ENCODE measurements at places on chromosomes 2 and 18.

DNA sequence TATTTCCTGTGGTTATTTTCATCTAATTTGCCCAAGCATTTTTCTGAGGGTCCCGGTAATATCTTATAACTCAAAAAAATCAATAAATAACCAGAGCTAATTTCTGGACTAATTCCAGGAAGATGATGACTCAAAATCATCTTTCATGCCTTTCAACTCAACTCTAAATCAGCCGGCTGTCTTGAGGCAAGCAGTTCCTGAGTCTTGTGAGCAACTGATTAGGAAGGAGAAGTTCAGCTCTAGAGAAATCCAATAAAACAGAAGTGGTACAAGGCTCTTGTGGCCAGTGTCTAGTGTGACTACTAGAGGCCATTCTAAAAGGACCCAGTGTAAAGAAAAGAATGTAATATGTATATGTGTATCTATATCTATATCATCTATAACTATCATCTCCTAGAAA, 890.4 kb downstream of the TRIB2 start:
- DNase-seq = no peak

DNA sequence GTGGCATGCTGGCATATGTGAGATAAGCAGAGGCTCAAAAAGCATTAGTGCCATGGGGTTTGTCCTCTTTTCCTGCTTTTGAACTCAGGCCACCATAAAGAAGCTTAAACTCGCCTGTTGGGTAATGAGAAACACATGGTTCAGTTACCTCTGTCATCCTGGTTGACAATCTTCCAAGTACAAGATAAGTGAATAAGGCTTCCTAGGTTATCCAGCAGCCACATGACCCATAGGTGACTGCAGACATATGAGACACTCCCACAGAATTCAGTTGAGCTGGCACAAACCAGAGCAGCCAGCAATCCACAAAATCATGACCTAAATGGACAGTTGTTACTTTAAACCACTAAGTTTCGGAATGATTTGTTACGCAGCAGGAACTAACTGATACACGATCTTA, 97.3 kb downstream of the TACR1 start:
- DNase-seq = no peak

- DNase-seq = no peak
Observed at GRCh38 chr2:72544554-72544953, 281.3 kb downstream of the EXOC6B start.

DNA sequence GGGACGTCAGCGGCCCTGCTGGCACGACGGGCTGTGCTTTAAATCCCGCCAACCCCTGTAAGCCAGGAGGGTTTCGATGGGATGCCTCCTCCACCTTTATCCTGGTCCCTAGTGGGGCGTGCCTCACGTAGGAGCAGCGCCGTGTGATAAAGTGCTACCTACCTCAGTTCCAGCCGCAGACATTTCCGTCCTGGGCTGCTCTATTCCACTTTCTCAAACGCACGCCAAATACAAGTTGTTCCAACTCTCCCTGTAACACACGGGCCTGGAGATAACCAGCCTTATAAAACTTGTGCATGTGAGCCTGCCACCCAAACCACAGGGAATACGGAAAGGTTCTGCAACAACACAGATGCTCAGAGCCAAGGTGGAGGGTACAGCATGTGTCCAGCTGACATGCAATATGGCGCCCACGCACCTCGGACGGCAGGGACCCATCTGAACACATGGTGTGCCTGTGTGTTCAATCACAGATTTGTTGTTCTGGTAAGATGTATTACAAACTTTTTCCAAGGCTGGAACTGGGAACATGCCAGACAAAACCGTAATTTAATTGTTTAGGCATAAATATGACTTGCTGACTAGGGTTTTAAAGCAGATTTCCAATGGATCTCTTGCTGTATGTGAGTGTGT, 47.7 kb downstream of the ZNF516 start:
- no peak for DNase-seq

DNA sequence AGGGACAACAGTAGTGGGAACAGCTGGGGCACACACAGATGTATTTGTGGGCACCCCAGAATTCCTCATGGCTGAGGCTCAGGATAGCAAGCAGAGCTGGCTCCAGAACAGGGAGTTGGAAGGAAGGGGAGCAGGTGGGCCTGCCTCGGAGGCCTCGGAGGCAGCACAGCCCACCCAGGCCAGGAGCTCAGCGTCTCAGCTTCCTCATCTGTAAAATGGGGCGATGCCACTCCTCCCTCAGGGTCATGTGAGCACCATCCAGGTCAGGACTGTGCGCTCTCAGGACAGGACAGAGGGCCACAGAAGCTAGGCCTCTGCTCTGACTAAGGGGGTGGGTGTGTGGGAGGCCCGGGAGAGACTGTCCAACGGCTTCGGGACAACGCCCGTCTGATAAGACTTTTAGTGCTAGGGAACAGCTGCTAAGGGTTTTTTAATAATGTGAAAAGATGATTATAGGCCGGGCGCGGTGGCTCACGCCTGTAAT, 106.2 kb downstream of the HDAC4 start:
- DNase-seq = peak; percentile 30

DNA sequence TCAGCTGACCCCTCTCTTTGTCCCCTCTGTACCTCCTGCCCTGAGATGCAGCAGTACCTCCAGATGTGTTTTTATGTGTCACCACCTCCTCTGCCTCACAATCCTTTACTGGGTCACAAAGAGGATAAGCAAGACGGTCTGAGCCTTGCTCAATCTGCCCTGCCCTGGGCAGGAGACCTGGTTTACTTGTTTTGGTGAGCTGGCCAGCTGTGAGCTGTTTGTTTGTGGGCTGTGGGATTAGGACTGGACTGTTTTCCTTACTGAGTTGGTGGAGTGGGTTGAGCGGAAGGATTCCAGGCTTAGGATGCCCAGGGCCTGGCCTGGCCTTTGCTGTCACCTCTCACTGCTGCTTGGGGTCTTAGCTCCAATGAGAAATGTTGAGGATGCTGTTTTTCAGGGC, 299.5 kb downstream of the SRBD1 start:
- no peak for DNase-seq

DNA sequence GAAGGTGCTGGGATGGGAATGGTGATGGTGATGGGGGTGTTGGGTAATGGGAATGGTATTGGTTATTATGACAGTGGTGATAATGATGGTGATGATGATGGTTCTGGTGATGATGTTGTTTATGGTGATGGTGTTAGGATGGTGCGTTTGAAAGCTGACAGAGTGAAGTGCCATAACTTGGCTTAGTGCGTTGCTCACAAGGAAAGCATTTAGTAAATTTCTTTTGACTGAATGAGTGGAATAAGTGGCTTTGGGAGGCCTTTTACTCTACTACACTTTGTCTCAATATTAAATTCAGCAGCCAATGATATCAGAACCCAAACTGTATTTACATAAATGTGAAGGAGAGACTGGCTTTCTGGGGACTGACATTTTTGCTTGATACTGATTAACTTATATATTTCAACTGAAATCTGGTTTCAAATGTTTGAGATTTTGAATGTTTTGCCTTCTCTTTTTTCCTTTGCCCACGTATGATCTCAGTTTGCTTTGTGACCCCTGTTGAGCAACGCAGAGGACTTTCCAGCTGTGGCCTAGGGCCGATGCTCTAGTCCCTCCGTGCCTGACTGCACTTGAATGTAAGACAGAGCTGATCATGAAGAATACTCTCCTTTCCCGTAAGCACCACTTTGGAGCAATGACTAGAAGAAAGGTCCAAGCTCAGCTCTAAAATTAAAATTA, 128.5 kb upstream of the SH3BP4 start:
- no peak for DNase-seq

DNA sequence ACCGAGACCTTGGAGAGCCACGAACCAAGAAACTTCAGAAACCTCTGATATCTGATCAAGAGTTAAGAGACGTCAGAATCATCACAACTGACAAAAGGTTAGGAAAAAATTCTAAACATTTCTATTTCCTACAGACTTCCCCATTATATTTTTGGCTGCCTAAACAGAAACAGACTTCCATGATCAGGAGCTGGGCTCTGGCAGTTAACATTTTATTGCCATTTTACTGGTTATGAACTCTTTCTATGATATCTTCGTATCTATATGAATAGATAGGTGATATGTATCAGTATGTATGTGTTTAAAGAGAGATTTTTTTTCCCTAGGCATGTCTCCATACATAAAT, 31.1 kb upstream of the PPP1R1C start:
- no peak for DNase-seq

DNA sequence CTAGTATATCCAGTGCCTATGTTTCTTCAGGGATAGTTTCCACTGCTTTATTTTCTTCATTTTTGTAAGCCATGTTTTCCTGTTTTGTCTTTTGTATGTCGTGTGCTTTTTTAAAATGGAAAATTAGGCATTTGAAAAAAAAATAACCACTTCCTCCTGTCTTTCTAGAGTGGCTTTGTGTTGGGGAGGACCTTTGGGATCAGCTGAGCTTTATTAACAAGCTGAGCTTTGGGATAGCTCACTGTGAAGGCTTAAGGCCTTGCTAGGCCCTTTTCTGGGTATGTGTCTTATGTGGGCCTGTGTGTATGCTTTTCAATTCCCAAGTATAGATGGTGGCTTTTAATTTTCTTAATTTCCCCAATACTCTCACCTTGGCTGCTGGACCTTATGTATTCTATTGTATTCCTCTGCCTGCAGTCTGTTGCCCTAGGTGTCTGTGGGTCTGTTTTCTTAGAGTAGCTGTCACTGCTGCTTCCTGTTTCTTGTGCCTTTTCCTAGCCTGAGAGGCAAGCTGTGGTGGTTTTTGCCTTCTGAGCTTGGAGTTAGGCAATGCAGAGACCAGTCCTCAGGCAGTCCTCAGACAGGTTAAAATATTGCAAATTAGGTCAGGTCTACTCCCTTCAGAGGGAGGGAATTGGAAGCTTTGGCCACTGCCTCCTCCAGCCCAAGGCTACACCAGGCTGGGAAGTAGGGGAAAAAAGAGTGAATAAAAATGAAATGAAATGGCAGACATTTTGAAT, 134.7 kb downstream of the LDLRAD4 start:
- DNase-seq = no peak

- DNase-seq = no peak
Observed at GRCh38 chr18:68984342-68984741, 186.5 kb downstream of the CCDC102B start.

DNA sequence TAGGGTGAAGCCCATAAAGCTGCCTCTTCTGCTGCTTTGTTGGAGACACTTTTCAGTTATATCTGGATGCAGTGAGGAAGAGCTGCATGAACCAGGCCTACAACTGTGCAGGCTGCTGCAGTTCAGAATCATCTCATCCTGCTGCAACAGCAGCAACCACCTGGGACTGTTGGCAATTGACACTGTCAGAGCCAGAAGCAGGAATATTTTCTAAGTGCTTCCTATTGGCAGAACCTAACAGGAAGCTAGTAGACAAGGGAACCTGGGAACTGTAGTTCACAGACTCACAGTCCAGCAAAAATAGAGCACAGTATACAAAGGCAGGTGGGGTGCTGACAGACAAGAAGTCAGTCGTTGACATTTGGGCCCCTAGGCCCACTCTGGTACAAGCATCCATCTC, 452.9 kb upstream of the SPRED2 start:
- DNase-seq = no peak

GRCh38 chr2:31131871-31132270, 6.4 kb downstream of the GALNT14 start:
- no peak for DNase-seq

DNA sequence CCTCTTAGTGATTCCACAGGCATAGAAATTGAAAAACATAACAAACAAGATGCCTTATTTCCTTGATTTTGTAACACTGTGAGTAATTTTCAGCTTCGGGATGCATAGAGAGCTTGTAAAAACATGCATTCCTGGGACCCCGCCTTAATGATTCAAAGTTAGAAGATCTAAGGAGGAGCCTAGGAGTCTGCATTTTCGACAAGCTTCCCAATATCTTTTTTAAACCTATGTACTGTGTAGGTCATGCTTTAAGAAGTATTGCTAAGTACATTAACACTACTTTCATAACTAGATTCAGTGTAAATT, 109.8 kb upstream of the ZNF516 start:
- no peak for DNase-seq

- no peak for DNase-seq
Observed at GRCh38 chr18:35604369-35604768, 22.8 kb downstream of the GALNT1 start.

GRCh38 chr2:217971166-217971565, 31.6 kb downstream of the TNS1 start:
- no peak for DNase-seq

- DNase-seq = no peak
Observed at GRCh38 chr18:44098551-44099098, 582.1 kb upstream of the SETBP1 start.

DNA sequence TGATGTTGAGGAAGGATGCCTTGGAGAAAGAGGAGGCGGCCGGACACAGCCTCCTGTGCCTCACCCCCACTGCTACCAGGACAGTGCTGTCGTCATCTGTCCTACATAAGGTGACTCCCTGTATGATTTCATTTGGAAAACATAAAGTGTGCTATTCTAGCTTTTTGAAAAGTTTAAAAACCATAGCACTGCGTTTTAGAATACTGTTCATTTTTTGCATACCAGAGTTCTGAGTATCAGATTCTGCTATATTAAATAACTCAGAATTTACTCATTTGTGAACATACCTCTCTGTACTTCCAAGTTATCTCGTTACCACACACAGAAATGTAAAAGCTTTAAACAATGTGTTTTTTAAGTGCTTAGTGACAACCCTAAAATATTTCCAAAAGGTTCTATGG, 302.9 kb downstream of the LRRTM1 start:
- no peak for DNase-seq

DNA sequence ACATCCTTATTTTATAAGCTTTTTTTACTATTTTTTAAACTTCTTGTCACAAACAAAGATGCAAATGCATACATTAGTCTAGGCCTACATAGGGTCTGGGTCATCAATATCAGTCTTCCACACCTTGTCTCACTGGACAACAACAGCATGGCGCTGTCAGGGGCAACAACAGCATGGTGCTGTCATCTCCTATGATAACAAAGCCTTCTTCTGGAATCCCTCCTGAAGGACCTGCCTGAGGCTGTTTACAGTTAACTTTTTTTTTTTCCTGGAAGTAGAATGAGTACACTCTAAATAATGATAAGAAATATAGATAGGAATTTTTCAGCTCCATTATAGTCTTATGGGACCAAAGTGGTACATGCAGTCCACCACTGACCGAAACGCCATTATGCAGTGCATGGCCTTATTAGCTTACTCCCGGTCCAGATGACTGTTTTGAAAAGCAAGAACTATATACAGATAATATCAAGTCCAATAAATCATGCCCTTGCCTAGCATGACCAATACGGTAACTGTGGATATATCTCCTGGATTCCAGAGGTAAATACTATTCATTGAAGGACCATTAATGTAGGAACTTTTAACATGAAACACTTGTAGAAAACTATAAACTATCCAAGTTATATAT, 38.4 kb downstream of the TCF4 start:
- DNase-seq = no peak

DNA sequence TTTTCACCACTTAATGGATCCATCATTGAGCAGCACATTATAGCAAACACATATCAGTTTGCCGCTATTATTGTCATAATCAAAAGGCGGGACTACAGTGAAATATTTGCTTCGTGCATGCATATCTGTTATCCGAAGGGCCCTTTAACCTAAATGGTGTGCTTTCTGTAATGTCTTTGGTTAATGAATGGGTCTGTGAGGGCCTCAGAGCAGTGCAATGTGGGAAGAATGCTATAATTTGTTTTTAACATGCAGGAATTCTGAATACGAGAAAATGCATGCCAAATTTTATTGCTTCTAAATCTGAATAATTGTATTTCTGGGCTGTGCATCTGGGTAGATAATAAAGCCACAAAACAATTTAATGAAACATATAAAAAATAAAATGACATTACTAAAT, 32.8 kb upstream of the CELF4 start:
- DNase-seq = no peak

Measured in activated effector memory CD4-positive, alpha-beta T cell treated with anti-CD3 and anti-CD28 coated beads, Interleukin-2, amount 50 U/mL, for 16 hours (primary cell).